ENCODE measurements at places on chromosomes 13 and 19. TPM values are rescaled to one million over a fixed set of nuclear protein-coding genes. Genes with fewer than 3 reads are reported as not detected.

PTH2 gene
- polyA plus RNA-seq, result not detected

ZNF578 gene
- 8.7 TPM for polyA plus RNA-seq

ACER1 gene
- polyA plus RNA-seq, result 0.30 TPM

CGB2 gene
- polyA plus RNA-seq, result not detected

NAXD gene
- polyA plus RNA-seq, result 41.1 TPM

DNA sequence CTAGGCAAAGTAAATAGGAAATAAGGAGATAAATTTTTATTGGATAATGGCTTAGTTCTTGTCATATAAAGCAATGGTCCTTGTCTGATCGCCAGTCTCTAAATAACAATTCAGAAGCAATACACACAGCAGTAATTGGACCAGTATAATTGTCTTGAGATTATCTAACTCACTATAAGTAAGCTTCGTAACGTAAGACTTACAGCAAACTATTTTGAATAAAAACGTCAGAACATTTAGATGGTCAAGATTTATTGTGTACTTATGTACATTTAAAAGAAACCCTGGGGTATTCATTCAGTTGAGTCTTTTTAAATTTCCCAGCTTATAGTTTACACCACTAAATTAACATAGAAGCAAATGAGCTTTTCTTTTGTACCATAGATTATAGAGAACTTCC is 20.2 kb upstream of the TRPC4 start:
- DNase-seq, result no peak

DNA sequence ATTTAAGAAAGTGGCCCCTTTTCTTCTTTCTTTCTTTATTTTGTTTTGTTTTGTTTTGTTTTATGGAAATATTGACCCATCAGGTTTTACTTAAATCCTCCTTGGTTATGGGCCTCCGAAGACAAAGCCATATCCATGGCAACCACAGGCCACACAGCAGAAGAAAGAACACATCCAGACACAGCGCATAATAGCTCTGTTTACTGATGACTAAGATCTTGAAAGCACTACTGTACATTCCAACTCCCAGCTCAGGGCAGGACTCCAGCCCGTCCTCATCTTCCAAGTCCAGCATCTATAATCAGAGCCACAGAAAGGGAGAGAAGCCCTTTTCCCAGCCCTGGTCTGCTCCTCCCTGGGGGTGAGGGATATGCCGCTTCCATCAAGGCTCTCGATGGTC is 84.3 kb downstream of the NUFIP1 start:
- DNase-seq, result peak; percentile 87

GRCh38 chr13:18971576-18972219 is 209.9 kb downstream of the TUBA3C start:
- no peak for DNase-seq

- no peak for DNase-seq
Observed at GRCh38 chr19:35752746-35753350, 4.0 kb downstream of the HSPB6 start.
